Endothelial cell (in vitro differentiated cells): ENCODE measurements at places on chromosomes 16 and 17. TPM values are rescaled to one million over a fixed set of nuclear protein-coding genes. Genes with fewer than 3 reads are reported as not detected.

KRT15 gene
- total RNA-seq: not detected

NAA60 gene
- 75.5 TPM for total RNA-seq

HOXB6 gene
- total RNA-seq: 1.9 TPM

COX10 gene
- 12.5 TPM for total RNA-seq

GOSR2 gene
- 51.2 TPM for total RNA-seq

TBC1D3K gene
- not detected for total RNA-seq

MT1G gene
- not detected for total RNA-seq

RNF222 gene
- total RNA-seq: not detected

ST6GALNAC2 gene
- total RNA-seq: 2.2 TPM

GINS2 gene
- total RNA-seq: 9.1 TPM

SKAP1 gene
- total RNA-seq: 2.1 TPM
